ENCODE measurements at places on chromosomes 13 and 19. TPM values are rescaled to one million over a fixed set of nuclear protein-coding genes. Genes with fewer than 3 reads are reported as not detected.

- DNase-seq: no peak
These were observed 11.8 kb upstream of the HMGB1 start for GRCh38 chr13:30477346-30478195.

- DNase-seq: no peak
These were observed 6.8 kb downstream of the GAMT start for GRCh38 chr19:1394252-1395193.

- peak; percentile 97 for DNase-seq
These were observed 7.5 kb upstream of the ARHGEF18 start for GRCh38 chr19:7340959-7341837.

GRCh38 chr19:17893766-17894165, 22.0 kb downstream of the SLC5A5 start:
- DNase-seq: no peak

DNA sequence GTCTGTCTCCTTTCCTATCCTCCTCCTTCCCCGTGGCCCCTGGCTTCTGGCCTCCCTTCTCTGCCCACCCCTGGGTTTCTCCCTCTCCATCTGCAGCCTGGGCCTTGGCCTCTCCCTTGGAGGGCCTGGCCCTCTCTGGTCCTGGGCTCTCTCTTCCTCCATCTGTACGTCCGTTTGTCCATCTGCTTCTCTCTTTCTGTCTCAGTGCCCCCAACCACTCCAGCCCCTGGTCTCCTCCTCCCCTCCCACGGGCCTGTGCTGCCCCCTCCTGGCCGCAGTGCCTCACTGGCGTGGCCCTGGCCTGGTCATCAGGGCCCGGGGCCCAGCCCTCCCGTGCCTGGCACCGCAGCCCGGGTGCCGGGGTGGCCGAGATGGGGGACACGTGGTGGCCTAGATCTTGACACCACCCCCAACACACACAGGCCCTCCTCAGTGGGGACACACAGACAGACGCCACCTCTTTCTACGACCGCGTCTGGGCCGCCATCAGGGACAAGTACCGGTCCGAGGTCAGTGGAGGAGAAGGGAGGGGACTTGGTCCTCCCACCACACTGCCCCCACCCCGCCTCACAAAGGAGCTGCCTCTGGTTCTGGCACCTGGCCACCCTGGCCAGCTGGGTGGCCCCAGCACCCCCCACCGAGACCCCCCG, 11.3 kb downstream of the PRKCSH start:
- no peak for DNase-seq

GRCh38 chr13:114099191-114099590, 33.2 kb downstream of the RASA3 start:
- DNase-seq: peak; percentile 94

DNA sequence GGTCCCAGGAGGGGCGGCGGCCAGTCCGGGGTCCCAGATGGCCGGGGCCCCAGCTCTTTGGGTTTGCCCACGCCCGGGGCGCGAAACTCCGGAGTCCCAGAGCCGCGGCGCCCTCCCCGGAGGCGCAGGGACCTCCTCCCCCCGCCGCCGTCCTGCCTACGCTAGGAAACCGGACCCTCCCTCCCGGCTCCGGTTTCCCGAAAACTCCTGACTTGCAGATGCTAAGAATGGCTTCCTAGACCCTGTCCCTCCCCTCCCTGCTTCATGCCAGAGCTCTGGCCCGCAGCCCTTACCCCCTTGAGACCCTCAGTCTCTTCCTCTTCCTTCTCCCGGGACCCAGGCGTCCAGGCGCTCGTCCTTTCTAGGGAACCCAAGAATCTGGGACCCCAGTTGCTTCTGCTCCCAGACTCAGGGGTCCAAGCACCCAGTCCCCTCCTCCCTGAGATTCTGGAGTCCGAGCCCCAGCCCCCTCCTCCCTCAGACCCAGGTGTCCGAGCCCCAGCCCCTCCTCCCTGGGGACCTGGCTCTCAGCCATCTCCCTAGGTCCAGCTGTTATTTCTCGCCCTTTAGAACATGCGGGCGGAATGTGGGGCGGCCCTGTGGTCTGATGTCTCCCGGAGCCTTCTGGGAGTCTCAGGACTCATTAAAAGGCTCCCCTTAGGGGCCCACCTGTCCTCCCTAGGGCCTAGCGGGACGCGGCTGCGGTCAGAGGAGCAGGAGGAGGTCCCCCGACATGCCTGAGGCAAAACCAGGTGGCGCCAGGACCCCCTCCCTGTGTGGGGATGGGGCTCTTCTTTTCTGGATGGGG, at the start of gene MYBPC2:
Gene MYBPC2 (plus strand): TSS at position 672 of the 808 bp plus-strand sequence. CDS start 62 bp downstream, at position 734.
- DNase-seq: no peak

MICU2 gene
- 33.3 TPM for total RNA-seq

CCDC8 gene
- 11.6 TPM for total RNA-seq

BRD4 gene
- 34.1 TPM for total RNA-seq

DNA sequence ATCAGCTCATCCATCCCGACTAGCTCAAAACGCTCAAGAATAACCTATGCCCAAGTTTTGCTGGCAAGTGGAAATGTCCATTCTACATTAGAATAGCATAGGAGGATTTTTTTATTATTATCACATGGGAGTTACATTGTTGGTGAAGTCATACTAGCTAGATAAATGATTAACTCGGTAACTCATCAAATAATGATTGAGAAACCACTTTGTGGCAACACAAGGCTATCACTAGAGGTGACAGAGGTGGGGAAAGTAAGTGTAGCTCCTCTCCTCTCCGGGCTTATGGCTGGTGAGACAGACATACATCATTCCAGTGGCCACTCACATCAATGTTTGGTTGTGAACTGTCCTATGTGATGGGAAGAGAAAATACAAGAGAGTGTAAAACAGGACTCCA, 161.6 kb downstream of the ZIC5 start:
- DNase-seq: no peak

HPN gene
- total RNA-seq: 0.58 TPM

DNA sequence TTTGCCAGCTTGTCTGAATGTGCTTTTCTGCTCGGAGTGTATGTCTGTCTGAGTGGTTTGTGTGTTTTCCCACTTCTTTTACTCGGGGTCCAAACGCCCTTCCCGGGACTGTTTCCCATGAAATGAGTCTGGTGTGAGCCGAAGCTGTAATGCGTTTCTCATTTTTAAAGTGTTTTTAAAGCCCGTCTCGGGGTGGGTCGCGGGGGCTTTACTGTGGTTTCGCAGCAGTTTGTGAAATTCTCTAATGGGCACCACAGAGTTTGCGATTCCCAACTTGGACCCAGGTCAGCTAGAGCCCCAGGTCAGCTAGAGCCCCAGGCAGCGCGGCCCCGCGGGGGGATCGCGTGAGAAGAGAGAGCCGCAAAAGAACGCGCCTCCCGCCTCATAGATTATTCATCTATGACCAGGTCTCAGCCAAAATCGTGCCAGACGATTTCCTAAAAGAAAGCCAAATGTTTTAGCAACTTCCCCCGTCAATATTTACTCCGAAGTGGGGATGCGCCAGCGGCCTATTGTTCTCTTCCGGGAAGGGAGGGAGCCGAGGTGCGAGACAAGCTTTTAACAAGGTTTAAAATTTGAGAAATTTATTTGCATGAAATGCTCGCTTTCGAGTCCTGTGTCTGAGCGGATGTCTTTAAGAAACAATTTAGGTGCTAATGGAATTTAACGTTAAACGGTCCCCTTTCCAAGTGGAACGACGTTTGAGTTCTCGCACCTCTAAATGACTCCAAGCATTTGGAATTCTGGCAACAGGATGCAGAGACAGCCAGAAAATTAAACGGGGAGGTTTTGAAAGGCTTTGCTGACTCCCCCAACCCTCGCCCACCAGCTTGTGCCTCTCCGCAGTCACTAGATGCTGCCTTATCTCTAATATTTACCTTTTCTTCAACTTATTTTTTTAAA, 2.2 kb downstream of the ZIC2 start:
- peak; percentile 85 for DNase-seq

- DNase-seq: no peak
These were observed 165.6 kb downstream of the USP12 start for GRCh38 chr13:27005976-27006518.

PRTN3 gene
- total RNA-seq: not detected

DNA sequence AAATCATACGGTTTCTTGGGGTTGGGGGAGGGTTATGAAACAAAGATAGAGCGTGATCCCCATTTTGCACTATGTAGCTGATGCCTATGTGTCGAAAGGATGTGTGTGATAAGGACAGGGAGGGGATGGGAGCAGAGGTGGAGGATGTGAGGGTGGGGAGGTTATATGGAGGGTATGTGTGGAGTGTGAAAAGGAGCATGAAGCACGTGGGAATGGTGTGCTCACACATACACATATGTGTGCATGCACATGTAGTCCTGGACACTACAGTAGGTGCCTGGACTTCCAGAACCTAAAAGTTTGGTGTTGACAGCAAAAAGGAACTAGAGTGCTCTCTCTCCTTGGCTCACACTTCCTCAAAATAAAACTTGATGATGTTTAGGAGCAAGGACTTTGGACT, 25.4 kb downstream of the STOML3 start:
- no peak for DNase-seq

DNA sequence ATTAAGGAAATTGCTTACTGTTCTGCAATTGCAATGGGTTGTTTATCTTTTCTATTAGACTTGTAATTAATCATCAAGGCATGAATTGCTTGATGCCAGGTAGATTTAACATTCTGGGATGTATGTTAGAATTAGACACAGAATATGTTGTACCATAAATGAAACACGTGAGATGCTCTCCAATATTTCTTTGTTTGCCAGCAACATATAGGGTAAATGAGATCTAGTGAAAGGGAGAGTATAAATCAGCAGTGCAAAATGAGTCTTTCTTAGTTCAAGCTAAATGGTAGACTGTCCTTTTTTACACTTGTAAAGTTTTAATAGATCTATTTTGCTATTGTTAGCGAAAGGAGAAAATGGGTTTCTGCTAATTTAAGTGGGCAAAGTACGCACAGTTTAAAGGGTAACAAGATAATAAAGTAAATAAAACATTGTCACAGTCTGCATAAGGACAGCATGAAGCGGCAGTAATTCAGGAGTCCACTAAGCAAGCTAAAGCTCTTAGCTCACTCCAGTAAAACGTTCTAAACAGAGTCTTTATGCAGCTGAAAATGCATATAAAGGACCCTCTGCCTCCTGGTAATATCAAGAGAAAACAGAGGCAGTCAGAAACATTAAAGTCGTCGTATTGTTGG, 1137.1 kb downstream of the OLFM4 start:
- no peak for DNase-seq

NTN5 gene
- total RNA-seq: under 0.01 TPM

DNA sequence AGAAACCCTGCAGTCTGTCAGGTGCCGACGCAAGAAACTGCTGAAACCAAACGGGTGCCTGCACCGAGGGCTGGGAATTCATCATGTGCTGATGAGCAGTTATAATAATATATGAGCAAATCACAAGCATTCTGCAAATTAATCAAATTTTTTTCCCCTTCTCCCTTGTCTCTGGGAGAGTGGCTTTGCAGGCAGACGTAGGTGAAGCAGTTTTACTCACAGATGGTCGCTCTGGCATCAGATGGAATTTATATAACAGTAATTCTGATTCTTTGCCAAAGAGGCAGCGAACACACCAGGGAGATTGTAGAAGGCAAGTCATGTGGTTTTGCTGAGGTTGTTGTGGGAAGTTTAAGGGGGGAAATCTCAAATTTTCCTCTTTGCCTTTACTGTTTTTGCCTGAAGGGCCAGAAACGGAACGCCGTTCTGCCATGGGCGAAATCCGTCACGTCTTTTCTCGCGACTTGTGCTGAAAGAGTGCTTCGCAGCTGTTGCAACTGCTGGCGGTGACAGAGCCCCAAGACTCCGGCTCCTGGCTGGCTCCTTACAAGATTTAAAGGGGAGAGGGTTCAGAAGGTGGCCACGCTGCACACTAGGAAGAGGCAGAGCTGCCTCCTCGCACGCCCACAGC, 320.1 kb downstream of the ZNF536 start:
- no peak for DNase-seq

DNA sequence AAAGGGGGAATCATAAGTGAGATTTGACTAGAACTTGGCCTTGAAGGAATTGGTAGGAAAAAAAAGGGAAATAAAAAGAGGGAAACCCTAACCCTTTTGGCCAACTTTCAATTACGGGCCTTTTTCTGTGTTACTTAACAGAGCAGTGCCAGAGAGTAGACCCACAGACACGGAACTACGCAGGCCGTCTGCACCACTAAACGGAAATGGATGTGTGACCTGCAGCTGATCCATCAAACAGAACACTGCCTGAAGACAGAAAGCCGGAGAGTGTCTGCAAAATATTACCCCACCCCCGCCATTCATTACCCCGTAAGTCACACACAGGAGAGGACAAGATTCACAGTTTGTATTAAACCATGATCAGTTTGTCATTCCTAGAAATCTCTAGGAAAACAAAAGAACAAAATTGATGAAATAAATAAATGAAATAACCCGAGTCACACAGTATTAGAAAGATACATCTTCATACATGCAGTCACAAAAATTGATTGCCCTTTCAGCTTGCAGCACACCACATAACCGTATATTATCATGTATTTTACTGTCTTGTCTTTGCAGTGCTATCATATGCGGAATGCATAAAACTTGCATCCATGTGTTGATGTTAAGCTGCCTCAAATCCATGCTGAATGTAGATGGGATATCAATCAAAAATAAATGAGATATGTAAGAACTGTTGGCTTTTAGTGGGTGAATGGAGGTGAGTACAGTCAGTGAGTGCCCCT, 424.7 kb downstream of the IRS2 start:
- DNase-seq: no peak

PLVAP gene
- total RNA-seq: 105 TPM

DNA sequence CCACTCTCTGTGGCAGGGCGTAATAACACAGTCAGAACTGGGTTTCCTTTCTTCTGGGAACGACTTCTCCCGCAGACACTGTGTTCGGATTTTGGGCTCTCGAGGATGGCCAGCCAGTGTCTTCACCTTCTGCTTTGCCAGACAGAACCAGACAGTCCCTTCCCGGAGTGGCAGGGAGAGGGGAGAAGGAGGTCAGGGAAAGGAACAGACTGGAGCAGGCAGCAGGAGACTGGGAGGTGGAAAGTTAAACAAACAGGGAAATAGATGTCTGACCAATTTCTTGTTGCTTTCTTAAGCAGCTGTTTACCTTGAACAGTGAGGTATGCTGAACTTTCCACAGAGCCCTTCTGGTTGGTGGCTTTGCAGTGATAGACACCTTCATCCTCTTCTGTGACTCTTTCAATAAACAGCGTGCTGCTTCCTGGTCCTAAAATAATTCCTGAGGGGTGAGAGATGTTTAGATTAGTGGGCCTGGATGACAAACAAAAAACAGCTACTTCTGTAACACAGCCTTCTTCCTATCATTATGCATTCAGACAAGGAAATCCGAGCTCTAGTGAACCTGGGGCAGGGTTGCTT, 137.6 kb downstream of the FLT1 start:
- DNase-seq: no peak

GRCh38 chr19:4342615-4343369, 570 bp upstream of the MPND start:
- peak; percentile 100 for DNase-seq

DNA sequence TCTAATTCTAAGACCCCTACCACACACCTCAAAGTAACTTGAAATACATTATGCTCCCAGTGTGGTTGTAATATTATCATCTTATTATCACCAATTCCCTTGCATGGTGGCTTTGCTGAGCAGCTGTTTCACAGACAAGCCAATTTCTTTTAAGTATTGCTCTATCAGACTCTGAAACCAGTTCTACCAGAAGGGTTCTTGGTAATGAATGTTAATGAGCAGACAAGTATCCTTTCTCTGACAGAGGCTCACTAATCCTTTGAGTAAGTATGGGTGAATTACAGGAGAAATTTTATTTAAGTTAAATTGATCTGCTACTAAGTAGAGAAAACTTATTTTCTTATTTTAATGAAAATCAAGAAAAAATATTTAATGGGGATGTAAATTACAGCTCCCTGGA, 326.0 kb downstream of the GPC6 start:
- no peak for DNase-seq
